ENCODE measurements at places on chromosomes 3 and 15.

- DNase-seq, result no peak
Measured at GRCh38 chr3:114880078-114880477, 267.0 kb downstream of the ZBTB20 start.

DNA sequence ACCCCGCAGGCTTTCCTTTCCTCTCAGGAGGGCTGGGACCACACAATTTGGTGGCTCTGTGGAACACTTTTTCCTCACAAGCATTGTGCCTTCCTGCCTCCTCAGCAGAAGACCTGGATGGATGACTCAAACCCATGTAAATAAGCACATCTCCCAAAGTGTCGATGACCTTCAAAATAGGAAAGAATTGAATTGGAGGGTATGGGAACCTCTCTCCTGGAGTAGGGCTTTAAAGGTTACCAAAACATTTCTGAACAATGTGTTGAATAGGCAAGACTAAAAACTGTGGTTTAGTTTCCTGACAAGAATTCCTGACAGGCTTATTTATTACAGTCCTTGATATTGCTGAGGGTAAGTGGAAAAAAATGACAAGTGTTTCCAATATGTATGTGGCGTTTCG, 118.2 kb downstream of the ALDH1A2 start:
- no peak for DNase-seq

DNA sequence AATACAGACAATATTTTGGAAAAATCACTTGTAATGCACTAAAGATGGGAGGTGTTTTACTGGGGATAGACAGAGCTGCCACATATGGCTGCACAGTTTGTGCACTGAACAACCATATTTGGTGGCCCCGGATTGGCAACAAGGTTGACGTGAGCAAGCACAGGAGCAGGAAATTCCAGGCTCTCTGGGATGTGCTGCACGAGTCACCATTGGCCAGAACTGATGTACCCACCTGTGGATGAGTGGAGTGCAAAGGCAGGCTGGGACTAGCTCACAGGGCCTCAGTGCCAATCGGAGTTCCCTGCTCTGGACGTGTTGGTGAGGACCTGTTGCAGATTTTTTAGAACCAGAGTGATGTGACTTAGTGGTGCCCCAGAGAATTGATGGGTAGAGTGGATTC, 42.0 kb upstream of the SCAANT1 start:
- DNase-seq, result no peak

- DNase-seq, result no peak
Measured at GRCh38 chr15:61750271-61751084, 309.8 kb downstream of the VPS13C start.

DNA sequence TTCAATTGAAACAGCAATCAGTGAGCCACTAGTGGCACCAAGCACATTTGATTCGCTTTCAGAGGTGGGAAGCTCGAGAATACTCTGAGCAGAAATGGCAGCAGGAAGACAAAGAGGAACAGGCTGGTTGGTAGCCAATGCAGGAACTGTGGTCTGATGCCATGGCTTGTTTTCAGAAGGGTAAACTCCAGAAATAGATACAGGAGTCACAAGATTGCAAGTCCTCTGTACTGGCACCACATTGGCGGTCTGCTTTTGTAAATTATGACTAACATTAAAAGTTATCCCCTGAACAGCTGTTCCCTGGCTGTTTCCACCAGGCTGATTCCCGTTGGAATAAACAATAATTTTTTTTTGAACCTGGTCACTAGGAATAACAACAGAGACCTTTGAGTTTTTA, 35.5 kb downstream of the USF3 start:
- no peak for DNase-seq

Measured in stimulated activated CD4-positive, alpha-beta T cell treated with anti-CD3 and anti-CD28 coated beads, Interleukin-4, amount 100 ng/mL, for 24 hours (primary cell).